Omental fat pad (tissue), 4 donors: ENCODE measurements at places on chromosomes 12 and 14. TPM values are rescaled to one million over a fixed set of nuclear protein-coding genes. Genes with fewer than 3 reads are reported as not detected.

- DNase-seq: no peak
Observed at GRCh38 chr14:99687284-99688209, 3.4 kb downstream of the CYP46A1 start.

GRCh38 chr14:29743531-29743930, 184.1 kb downstream of the PRKD1 start:
- no peak for DNase-seq

DNA sequence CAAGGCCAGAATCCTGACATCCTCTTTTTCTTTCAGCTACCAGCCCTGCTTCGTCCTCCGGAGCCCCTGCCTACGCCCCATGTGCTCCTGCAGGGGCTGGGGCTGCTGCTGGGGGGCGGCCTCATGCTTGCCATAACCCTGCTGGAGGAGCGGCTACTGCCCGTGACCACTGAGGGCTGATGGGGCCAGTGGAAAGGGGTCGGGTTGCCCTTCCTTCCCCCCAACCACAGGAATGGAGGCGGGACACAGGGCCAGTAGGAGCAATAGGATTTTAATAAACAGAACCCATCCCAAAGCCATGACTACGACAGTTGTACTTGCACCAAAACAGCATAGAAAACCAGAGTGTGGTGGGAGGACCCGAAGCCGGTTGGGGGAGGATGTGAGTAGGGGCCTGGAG, 7.7 kb downstream of the SLC39A5 start:
- no peak for DNase-seq

- no peak for DNase-seq
Observed at GRCh38 chr12:93223440-93224426, 154.0 kb upstream of the NUDT4 start.

- no peak for DNase-seq
Observed at GRCh38 chr12:127435439-127435838, 831.5 kb upstream of the TMEM132C start.

GRCh38 chr12:103462675-103463074, 33.1 kb downstream of the C12orf42 start:
- DNase-seq: no peak

DNA sequence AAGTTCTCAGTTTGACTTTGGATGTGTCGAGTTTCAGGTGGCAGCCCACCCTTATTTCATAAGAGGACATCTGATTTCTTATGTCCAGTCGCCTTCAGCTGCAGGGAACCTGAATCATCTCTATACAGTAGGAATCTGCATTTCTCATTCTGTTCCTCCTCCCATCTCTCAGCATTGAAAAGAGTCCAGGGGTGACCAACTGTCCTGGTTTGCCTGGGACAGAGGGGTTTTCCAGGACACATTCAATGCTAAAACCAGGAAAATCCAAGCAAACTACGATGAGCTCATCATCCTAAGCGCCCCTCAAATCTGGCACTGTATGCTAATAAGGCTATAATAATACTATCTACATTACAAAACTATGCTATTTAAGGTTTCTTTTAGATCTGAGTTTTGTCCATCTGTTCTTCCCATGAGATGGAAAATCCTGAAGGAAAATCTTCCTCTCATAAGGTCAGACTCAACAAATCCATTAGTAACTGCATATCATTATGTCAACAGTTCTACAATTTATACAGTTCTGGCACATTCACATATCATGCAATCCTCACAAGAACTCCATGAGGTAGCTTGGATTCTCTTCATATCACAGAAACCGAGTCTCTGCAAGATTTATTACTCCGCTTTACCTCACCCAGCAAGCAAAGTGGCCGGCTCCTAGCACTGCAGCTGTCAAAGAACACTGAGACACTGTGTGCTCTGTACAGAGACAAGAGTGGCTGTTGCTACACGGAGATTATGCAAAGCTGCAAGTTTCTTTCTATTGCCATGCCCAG, 15.6 kb upstream of the CALM1 start:
- DNase-seq: no peak

- DNase-seq: no peak
Observed at GRCh38 chr12:119328111-119328510, 6.4 kb upstream of the CCDC60 start.

- no peak for DNase-seq
Observed at GRCh38 chr14:105214324-105214915, 33.3 kb upstream of the NUDT14 start.

- DNase-seq: no peak
Observed at GRCh38 chr14:96660123-96660522, 137.1 kb upstream of the VRK1 start.

GMPR2 gene
- 69.0 TPM for total RNA-seq

DNA sequence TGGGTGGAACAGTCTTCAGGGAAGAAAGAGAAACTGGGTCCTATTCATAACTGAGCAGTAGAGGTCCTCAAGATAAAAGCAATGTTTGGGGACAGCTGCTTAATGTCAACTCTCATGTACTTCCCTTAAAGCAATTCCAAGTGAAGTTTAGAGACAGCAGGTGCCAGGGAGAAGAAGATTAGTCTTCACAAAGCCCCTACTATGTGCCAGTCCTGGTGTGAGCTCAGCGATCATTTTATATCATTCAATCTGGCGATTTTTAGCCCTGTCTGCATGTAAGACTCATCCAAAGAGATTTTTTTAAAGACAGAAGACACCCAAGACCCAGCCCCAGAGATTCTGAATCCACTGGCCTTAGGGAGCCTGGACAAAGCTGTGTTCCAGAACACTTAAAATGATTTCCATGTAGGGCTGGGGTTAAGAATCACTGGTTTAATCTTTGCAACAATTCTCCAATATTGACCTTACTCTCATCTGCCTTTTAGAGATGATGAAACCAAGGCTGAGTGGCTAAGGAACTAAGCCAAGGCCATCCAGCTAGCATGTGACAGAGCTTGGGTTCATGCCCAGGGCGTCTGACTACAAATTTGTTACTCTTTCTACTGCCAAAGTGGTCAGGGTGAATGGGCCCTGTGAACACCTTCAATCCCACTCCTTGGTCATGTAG, 404.5 kb upstream of the TBX3 start:
- no peak for DNase-seq

DNA sequence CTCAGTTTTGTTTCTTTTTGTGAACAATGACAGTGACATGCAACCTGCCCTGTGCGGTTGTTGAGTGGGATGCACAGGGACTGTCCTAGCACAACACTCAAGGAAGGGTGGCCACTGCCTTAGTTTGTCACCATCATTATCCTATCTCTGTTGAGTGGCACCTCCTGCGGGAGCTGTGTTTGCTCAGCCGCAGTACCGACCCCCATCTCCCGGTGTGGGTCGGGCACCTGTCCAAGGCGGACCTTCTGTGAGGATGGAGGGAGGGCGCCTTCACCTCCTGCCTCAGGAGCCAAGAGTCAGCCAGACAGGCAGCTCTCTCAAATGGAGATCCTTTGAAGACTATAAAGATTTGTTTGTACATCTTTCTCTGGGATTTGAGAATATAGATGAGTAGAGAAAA, 142.1 kb downstream of the TSPAN9 start:
- DNase-seq: no peak

DNA sequence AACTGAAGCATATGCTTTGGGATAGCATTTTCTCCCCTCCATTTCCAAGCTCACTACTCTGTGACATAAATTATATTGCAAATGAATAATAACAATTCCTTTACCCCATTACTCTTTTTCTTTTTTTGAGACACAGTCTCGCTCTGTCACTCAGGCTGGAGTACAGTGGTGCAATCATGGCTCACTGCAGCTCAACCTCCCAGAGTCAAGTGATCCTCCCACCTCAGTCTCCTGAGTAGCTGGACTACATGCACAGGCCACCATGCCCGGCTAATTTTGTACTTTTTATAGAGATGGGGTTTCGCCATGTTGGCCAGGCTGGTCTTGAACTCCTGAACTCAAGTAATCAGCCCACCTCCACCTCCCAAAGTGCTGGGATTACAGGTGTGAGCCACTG, 49.2 kb upstream of the GTF2A1 start:
- no peak for DNase-seq

GRCh38 chr12:105349138-105349537, 18.6 kb downstream of the C12orf75 start:
- no peak for DNase-seq

GRCh38 chr12:1022032-1022970, 31.3 kb downstream of the ERC1 start:
- DNase-seq: no peak

DNA sequence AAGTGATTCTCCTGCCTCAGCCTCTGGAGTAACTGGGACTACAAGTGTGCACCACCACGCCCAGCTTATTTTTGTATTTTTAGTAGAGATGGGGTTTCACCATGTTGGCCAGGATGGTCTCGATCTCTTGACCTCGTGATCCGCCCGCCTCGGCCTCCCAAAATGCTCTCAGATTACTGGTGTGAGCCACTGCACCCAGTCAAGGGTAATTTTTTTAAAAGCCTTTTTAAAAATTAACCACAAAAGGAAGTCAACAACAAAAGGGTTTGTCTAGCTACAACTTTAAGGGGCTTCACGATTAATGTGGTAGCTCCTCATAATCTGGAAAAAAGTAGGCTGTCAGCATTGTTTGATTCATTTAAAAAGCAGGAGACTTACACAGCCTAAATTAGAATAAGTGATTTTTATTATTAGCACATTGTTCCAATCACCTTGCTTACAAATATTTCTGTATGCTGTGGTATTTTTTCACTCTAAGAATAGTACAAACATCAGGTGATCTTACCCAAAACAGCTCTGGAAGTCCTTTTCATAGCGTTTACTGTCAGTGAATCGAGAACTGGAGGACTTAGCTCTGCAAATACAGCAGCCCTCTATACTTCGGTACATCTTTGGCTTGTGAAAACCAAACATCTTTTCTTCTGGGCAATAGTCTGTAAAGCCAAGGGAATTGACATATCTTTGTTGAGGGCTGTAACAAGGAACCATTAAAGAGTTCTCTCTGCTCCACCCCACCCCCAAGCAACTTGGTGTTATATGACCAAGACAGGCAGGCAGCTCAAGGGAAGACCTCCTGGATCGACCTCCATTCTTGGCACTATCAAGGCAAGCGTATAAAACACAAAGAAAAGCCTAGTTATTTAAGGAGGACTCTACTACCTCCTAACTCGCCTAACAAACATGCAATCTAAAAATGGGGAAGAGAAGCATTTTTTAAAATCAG, 28.1 kb downstream of the SINHCAF start:
- DNase-seq: no peak

GRCh38 chr12:55852740-55853139, 10.0 kb upstream of the MMP19 start:
- DNase-seq: no peak

DNA sequence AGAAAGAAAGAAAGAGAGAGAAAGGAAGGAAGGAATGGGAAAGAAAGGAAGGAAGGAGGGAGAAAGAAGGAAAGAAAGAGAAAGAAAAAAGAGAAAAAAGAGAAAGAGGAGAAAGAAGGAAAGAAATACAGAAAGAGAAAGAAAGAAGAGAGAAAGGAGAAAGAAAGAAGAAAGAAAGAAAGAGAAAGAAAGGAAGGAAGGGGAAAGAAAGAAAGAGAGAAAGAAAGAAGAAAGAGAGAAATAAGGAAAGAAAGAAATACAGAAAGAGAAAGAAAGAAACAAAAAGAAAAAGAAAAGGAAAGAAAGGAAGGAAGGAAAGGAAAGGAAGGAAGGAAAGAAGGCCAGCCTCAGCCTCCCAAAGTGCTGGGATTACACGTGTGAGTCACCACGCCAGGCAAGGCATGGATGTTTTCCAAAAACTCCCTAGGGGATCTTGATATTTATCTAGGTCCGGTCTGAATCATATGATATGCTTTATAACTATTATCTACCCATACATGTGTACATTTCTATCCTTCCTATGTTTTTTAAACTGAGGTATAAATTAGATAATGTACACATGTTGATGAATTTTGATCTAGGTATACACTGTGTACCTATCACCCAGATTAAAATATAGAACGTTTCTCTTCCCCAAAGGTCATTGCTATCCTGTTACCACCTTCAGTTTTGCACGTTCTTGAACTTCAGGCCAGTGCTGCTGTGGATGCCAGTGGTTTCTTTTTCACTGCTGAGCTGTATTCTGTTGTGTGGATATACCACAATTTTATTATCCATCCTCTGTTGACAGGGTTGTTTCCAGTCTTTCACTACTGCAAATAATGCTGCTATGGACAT, 177.9 kb downstream of the RBM19 start:
- no peak for DNase-seq

DNA sequence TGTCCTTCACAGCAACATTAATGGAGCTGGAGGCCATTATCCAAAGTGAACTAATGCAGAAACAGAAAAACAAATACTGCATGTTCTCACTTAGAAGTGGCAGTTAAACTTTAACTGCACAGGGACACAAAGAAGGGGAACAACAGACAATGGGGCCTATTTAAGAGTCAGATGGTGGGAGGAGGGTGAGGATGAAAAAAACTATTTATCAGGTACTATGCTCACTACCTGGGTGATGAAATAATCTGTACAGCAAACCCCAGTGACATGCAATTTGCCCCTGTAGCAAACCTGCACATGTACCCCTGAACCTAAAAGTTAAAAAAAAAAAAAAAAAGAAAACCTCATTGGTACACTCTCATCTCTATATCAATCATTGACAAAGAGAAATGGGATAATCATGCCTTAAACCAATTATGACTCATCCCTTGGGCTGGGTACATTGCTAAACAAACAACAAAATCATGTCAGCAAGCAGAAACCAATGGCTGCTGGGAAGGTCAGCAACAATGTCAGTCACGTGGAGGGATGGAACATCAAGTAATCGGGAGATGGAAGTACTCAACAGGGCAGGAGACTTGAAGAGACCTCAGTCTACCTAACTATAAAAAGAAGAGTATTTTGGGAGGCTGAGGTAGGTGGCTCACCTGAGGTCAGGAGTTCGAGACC, 479.2 kb downstream of the RMST start:
- no peak for DNase-seq

DNA sequence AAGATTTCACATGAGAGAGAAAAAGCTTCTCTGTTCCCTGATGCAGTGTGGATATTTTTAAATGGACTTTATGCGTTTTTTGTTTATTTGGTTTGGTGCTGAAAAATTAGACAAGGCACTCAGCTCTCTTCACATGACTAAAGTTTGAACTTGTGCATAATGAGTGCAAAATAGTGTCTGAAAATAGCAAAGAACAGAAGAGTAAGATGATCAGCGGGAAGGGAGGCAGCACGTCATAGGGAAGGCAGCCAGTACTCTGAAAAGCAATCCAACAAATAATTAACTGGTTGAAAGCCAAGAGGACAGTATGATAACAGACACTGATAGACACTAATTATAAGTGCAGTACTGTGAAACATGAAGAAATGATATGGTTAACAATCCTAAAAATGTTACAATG, 46.6 kb upstream of the CDKN3 start:
- DNase-seq: no peak

NPFF gene
- not detected for total RNA-seq

SMIM41 gene
- 1.1 TPM for total RNA-seq

P2RX7 gene
- total RNA-seq: 7.1 TPM

DNA sequence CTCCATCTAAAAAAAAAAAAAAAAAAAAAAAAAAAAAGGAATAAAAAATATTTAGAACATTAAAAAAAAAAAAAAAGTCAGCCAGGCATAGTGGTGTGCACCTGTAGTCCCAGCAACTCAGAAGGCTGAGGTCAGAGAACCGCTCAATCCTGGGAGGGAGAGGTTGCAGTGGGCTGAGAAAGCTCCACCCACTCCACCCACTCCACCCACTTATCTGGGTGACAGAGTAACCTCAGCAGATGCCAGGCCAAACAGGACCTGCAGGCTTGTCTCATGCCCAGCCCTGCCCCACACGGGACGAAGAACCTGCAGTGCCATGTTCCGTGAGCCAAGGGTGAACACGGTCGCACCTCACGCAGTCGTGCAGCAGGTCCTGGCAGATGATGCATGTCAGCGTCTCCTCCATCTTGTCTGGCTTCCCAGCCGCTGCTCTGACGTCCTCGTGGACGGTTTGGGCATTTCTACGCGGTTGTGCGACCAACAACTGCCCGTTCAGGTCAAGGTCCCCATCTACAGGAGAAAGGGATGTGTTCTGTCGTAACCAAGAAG, 28.6 kb downstream of the CHFR start:
- no peak for DNase-seq
